NCI-H2081 treated with DMSO at 0.1 percent for 48 hours (cell line): ENCODE measurements at places on chromosomes 5 and 9.

GRCh38 chr5:146962801-146963355, 84.3 kb upstream of the PPP2R2B start:
- no peak for DNase-seq

- no peak for DNase-seq
Measured at GRCh38 chr5:57004800-57005199, 52.9 kb upstream of the MIER3 start.

- DNase-seq = no peak
Measured at GRCh38 chr5:115838885-115839518, 2.4 kb downstream of the ATG12 start.

- no peak for DNase-seq
Measured at GRCh38 chr5:43037636-43038495, 2.3 kb downstream of the ANXA2R start.

- DNase-seq = no peak
Measured at GRCh38 chr9:35385042-35385441, 104.9 kb upstream of the RUSC2 start.

DNA sequence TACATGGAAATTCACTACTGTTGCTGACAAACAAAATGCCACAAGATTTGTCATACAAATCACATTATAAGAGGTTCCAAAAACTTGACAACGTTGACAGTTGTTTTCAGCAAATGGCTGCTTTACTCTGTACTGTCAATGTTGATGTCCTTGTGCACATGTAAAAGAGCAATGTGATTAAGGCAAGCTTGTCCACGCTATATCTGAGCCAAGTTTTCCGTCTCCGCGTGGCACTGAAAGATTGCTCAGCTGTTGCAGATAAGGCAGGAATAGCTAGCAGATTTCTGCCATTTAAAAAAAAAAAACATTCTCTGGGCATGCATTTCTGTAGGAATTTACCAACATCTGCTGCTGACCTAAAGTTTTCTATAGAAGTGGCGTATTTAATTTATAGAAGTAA, 46.4 kb upstream of the MEF2C start:
- DNase-seq = no peak

DNA sequence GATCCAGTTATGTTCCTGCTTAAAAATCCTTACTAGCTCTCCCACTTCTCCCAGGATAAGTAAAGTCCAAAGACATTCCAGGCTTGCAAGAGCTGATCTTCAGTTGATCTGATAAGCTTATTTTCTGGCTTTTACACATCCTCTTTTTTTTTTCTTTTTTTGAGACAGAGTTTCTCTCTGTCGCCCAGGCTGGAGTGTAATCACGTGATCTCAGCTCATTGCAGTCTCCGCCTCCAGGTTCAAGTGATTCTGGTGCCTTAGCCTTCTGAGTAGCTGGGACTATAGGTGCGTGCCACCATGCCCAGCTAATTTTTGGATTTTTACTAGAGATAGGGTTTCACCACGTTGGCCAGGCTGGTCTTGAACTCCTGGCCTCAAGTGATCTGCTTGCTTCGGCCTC, 37.3 kb upstream of the PTPN3 start:
- no peak for DNase-seq

GRCh38 chr9:114273461-114273881, 49.4 kb upstream of the ORM1 start:
- DNase-seq = no peak

GRCh38 chr5:164422400-164422799, 917.0 kb downstream of the MAT2B start:
- DNase-seq = no peak

- no peak for DNase-seq
Measured at GRCh38 chr5:170629566-170630175, 125.9 kb downstream of the KCNIP1 start.

DNA sequence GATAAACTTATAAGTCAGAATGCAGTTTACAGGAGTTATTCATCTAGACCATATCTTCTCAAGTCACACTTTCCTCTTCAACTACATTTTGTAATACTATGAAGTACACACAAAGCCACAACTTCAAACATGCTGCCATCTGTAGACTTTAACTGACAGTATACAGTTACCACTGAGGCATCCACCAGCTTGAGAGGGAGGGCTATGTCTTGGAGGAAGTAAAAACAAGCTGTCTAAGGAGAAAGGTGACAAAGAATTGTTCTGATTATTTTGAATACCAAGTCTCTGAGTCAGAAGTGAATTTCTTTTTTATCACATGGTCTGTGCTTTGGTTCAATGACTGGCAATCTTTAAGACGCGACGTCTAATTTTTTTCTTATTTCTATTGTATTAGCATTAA, 97.6 kb upstream of the CDH10 start:
- DNase-seq = no peak

GRCh38 chr9:3500044-3500443, 25.8 kb downstream of the RFX3 start:
- no peak for DNase-seq
